ENCODE measurements at places on chromosomes 5 and 9.

- no peak for DNase-seq
These were observed 9.8 kb downstream of the IRX1 start for GRCh38 chr5:3605298-3606010.

- no peak for DNase-seq
These were observed 6.7 kb upstream of the BRINP1 start for GRCh38 chr9:119375892-119376291.

DNA sequence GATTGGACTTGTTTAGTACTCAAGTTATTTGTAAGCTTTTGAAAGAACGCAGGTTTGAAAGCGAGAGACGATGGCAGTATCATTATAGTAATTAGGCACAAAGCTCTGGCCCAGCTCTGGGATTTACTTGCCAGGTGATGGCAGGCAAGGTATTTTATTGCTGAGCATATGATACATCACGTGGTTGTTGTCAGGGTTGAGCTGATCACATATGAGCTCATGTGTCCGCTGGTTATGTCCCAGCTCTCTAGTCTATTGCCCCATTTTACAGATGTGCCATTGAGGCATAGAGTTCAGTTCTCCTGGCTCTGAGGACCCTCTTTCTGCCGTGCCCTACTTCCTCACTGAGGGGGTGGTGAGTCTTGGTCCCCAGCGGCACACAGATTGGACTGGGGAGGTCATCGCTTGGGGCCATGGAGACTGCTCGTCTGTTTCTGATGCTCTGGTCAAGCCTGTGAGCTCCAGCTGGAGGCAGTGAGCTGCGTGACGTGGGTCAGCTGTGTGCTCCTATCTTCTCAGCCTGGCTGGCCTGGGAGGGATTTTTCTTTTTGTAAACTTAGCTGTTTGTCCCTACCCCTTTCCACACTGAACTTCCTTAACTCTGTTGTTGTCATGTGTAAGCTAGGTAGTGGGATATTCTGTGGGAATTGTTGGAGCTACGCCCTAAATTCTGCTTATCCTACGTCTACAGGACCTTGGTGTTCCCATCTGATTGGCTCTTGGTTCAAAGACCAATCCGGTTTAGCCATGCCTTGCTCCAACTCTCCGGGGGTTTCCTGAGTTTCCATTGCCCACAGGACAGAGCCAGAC, 2.2 kb downstream of the NXNL2 start:
- DNase-seq, result no peak

GRCh38 chr5:172530878-172531703, 76.8 kb upstream of the SH3PXD2B start:
- no peak for DNase-seq

- DNase-seq, result no peak
These were observed 57.5 kb downstream of the SH3GL2 start for GRCh38 chr9:17636349-17636748.

GRCh38 chr5:17289681-17290539, 72.5 kb downstream of the BASP1 start:
- no peak for DNase-seq

GRCh38 chr5:22985446-22985845, 132.3 kb upstream of the CDH12 start:
- no peak for DNase-seq

- no peak for DNase-seq
These were observed 9.4 kb upstream of the BOD1 start for GRCh38 chr5:173625673-173626504.

GRCh38 chr9:68895741-68896478, 118.0 kb downstream of the PRKACG start:
- DNase-seq, result peak; percentile 4

Measured in skeletal muscle cell (primary cell).